ENCODE measurements at places on chromosomes 3 and 15.

GRCh38 chr3:90062016-90062415 lies 954.6 kb downstream of the EPHA3 start:
- DNase-seq: no peak

DNA sequence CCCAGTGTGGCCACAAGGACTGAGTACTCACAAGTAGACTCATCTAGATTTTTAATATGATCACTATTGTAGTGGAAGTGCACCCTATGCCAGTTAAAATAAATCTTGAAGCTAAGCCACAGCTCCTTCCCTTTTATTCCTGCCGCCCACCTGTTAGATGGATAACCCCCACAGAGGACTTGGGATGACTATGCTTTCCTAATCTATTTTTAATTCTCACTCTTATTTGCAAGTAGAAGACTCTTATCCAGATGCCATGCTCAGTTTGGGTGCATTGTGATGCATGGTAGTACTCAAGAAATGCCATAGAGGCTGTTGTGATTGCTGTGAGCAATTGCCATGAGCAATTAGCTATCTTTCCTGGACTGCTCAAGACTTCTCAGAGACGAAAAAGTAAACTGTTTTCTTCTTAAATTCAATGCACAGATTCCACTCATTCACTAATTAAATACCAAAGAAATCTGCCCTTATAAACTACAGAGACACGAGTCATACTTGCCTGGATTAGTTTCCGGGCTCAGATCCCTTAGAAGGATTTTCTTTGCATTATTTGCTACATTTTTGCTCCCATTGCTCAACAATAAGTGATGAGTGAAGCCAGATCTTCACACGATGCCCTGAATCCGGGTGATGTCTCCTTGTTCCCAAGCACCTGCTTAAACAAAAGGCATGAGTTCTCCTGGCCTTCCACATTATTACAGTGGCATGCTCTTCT lies 472.1 kb downstream of the SOX2 start:
- no peak for DNase-seq

DNA sequence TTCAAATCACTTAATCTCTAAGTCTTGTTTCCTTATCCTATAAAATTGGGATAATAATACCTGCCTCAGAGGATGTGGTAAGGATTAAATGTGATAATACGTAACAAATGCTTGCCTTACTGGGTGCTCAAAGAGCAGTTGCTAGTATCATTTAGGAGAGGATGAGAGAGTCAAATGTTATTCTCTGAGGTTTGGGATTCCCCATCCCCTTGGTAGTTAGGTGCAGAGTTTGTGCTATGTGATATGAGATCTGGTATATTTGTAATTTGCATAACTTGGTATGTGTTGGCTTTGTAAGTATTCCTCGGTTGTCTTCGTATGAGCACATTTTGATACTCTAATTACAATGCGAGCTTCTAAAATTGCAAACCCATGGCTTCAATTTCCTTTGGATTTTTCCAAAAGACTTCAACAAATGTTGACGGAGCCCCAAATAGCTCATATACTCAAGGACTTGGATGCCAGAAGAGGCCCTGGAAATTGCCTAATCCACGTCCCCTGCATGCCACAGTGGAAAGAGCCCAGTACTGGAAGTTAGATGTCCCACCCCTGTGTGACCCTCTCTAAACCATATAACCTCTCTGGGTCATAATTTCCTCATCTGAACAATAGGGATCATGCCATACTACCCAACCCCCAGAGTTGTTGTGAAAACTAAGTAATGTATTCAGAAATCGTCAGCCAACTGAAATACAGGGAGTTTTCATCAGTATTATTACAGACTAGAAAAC lies 85.0 kb downstream of the FBN1 start:
- DNase-seq: no peak

DNA sequence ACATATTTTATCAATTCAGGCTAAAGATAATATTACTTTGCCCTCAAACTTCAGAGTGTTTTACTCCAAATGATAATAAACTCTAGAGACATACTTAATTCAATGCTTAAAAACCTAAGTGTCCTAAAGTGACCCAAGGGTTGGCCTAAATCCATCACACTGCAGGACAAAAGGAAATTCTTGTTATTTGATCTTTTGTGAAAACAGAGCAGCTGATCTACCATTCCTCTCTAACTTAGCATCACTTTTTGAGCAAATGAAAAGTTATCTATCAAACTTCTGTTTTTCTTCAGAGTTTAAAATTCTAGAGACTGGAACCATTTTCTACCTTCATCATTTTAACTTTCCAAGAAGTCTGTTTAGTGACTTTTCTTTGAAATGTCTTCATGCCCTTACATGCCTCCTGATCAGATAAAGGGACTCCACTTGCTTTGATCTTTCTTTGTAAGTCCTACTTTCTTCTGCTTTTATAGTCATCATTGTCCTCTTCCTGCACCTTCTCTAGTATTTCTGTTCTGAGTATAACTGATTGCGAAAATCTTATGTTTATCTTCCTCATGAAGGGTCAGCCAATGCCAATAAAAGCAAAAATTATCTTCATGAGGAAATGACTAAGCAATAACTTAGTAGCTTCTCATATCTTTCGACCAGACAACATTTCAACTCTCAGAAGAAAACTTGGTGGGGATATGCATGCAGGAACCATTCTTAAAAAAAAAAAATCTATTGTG lies 378.7 kb upstream of the TGFBR2 start:
- no peak for DNase-seq

GRCh38 chr3:36909181-36909580 lies 35.7 kb downstream of the TRANK1 start:
- DNase-seq: no peak

- no peak for DNase-seq
These were observed 95.6 kb downstream of the ULK4 start for GRCh38 chr3:41866298-41866697.

Measured in activated naive CD4-positive, alpha-beta T cell treated with anti-CD3 and anti-CD28 coated beads, Interleukin-2, amount 10 ng/mL, durations not matched to agents 7 days and 5 days (primary cell).